ENCODE measurements at places on chromosomes 6 and 20.
A peak's percentile ranks its signal among the peaks of the same experiment; 100 is the strongest.

DNA sequence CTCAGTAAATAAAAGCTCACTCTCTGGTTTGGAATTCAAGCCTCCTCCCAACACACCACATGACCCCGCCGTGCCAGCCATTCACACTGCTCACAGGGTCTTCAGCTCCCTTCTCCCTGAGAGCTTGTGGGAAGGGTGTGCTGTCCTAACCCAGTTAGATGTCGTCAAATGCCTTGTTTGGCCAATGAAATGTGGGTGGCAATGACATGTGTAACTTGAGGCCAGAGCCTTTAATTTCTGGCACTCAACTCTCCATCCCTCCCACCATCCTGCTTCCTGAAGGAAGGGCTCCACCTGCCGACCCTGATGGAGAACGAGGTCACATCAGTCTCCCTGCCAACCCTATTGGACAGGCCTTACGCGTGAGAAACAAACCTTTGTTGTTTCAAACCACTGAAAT lies 224.5 kb upstream of the AGPAT4 start:
- peak; percentile 67 for DNase-seq

DNA sequence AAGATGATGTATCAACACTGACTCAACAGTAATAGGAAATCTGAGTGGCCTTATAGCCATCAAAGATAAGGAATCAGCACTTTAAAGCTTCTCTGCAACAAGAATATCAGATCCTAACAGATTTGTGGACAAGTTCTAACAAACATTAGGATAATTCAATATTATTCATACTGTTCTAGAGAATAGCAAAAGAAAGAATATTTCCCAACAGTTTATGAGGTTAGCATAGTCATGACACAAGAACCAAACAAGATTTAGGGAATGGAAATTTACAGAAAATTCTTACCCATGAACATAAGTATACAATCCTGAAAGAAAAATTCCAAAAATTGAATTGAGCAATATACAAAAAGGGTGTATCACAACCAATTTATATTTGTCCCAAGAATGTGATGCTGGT lies 64.3 kb upstream of the BTBD3 start:
- DNase-seq: no peak

- peak; percentile 48 for DNase-seq
Measured at GRCh38 chr6:137783710-137784109, 83.3 kb upstream of the TNFAIP3 start.

DNA sequence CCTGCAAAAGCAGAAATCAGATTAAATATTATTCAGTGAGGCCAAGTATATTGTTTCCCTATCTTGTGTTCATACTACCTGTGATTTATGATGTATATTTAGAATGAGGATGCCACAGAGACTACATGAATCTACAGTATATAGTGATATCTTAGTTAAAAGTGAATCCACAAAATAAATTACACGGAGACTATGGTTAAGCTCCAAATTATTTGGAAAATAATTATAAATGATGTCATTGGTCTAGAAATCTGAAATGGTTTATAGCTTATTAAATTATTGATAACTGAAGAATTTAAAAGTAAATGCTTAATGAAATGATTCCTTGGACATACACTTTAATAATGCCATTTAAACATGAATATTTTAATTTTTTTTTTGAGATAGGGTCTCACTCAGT lies 4.2 kb upstream of the USP45 start:
- no peak for DNase-seq

DNA sequence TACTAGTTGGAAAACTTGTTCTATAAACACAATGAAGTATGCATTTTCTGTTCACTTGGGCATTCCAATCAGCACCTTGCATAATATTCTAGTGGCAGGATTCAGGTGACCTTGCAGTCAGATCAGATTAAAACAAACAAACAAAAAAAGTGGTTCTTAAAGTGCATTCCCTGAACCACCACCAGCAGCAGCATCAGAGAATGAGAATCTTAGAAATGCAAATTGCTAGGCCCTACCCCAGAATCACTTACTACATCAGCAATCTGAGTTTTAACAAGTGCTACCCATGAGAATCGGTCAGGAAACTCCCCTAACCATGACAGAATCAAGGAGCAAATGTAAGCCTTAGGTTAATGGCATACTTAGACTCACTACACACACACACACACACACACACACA lies 41.7 kb downstream of the SNAP25 start:
- no peak for DNase-seq

DNA sequence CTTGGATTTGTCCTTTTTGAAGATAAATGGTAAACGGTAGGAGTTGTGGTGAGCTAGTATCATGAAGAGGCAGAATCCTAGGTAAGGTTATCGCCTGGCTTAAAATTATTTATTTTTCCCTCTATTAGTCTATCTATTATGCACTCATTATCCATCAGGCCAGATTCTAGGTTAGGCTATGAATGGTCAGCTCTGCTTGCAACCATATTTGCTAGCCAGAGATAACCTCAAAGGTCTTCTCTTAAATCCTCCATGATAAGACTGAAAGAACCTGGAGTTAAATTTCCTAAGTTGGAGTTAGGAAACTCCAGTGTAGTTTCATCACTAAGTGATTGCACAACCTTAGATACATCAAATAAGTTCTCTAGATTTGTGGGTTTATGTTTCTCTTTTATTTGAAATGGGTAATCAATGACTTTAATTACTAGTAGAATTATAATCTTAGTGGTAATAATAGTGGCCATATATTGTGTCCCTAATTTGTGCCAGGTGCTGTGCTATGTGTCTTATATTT lies 302.1 kb upstream of the RUNX2 start:
- peak; percentile 64 for DNase-seq

- no peak for DNase-seq
Measured at GRCh38 chr20:49712646-49712995, 1.1 kb downstream of the B4GALT5 start.

DNA sequence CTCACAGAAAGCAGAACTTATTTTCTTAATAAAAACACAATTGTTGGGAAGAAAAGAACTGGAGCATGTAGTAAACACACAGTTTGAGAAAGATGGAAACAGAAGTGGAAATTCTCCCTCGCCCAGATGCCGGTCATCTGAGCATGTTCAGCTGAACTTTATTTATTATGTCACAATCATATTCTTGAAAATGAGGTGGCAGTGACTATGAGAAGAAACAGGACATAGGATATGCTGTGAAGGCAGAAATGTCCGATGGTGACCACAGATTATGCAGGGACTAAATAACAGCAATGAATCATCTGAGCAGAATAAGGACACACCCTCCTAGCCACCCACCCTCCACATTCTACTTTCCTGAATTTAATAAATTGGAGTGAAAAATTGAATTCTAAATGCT lies 425.3 kb upstream of the NOX3 start:
- DNase-seq: peak; percentile 20

DNA sequence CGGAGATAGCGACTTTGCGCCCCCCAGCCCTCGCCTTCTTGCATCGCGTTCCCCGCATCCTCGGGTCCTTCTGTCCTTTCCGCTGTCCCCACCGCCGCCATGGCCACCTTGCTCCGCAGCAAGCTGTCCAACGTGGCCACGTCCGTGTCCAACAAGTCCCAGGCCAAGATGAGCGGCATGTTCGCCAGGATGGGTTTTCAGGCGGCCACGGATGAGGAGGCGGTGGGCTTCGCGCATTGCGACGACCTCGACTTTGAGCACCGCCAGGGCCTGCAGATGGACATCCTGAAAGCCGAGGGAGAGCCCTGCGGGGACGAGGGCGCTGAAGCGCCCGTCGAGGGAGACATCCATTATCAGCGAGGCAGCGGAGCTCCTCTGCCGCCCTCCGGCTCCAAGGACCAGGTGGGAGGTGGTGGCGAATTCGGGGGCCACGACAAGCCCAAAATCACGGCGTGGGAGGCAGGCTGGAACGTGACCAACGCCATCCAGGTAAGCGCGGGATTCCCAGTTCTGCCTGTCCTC lies 401 bp downstream of the SLC32A1 start:
- DNase-seq: no peak
